CD4-positive, alpha-beta T cell treated with Interferon gamma for 1 hour (primary cell): ENCODE measurements at places on chromosomes 1 and 21.
A peak's percentile ranks its signal among the peaks of the same experiment; 100 is the strongest.

DNA sequence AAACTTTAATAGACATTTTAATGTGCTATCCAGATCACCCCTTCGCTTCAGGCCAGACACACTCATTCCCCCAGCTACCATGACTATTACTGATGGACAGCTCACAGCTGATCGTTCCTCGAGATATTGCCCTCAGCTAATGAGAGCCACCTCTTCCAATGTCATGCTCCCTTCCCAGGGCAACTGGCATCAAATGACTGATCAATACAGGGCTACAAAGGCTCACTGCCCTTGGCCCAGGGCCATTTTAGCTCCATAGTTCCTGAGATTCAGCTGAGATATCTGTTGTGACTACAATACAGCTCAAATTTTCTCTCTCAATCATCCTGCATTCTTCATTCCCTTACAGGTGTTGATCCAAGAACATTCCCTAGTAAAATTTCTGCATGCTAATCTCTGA lies 104.5 kb upstream of the PKN2 start:
- DNase-seq = no peak

DNA sequence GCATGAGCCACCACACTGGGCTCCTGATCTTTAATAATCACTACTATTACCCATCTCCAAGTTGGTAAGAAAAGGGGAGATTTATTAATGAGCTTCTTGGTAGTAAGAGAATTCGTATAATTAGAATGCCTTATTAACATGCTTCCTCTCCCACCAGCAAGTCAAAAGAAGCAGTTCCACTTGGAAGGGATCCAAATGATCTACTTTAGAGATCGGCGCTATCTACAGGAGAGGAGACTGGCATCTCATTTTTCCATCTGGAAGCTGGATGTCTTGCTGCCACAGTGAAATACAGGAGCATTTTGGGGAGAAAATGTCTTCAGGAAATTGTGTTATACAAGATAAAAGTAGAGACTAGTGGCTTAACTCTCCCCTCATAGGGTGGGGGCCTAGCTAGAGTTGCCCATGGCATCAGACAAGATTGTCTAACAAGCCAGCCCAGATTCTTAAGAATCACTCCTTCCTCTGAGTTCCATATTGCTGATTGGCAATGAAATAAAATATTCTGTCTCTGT lies 33.6 kb upstream of the CAMSAP2 start:
- no peak for DNase-seq

GRCh38 chr1:5865774-5866173 lies 126.5 kb downstream of the NPHP4 start:
- no peak for DNase-seq

DNA sequence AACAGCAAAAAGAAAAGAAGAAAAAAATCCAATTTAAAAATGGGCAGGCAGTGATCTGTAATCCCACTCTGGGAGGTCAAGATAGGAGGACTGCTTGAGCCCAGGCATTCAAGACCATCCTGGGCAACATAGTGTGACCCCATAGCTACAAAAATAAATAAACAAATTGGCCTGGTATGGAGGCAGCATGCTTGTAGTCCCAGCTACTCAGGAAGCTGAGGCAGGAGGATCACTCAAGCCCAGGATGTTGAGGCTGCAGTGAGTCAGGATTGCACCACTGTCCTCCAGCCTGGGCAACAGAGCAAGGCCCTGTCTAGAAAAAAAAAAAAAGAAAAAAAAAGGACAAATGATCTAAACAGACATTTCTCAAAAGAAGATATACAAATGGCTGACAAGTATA lies 99.6 kb downstream of the EIF4G3 start:
- peak; percentile 14 for DNase-seq

GRCh38 chr1:18479454-18479853 lies 1.3 kb upstream of the KLHDC7A start:
- no peak for DNase-seq

- no peak for DNase-seq
Observed at GRCh38 chr1:186304982-186305949, 69.8 kb downstream of the TPR start.

DNA sequence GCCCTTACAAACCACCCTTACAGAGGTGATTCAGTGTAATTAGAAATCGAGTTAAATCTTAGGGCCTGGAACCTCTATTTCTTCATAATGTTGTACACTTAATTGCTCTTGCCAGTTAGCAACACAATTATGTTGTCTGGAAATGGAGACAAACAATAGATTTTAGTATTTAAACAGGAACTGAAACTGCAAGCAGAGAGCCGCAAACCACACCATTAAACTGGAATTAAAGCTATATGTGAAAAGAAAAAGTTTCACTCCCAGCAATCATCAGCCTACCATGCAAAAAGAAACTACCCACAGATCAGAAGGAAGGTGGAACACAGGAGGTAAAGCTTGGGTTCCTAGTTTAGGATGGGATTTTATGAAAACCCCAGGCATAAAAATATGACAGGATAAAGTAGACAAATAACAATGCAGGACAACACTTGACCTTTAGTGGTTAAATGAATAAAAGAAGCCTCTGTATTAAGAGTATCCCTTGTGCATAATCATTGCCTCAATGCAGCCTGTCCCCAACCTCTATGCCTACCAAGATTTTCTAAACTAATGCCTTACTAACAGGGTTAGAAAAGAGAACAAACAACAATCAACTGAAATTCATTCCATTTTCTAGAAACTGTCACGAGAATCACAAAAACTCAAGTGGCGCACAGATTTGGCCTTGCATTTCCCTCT lies 304.3 kb upstream of the ESRRG start:
- no peak for DNase-seq

GRCh38 chr1:46244656-46245371 lies 2.7 kb upstream of the RAD54L start:
- no peak for DNase-seq

DNA sequence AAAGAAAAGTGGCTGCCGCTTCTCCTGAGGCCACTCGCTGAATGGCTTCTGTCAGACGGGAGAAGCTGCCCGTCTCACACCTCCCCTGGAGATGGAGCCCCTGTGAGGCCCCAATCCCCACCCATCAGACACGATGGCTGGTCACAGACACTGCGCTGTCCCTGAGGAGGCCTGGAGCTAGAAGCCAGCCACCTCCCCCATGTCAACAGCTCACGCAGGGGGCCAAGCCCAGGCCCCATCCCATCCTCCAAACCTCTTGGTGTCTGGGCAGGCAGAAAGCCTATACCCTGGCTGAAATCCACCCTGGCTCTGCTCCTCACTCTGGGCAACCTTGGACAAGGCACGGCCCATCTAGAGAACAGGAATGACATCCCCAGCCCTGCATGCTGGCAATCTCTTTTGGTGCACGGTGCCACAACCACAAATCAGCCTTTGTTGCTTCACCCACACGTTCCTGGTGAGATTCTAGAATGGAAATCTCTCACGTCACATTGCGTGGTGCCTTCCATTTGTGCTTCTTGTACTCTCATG lies 273.9 kb upstream of the VAMP3 start:
- DNase-seq = no peak
